ENCODE measurements at places on chromosomes 11 and 22. TPM values are rescaled to one million over a fixed set of nuclear protein-coding genes. Genes with fewer than 3 reads are reported as not detected.

DNA sequence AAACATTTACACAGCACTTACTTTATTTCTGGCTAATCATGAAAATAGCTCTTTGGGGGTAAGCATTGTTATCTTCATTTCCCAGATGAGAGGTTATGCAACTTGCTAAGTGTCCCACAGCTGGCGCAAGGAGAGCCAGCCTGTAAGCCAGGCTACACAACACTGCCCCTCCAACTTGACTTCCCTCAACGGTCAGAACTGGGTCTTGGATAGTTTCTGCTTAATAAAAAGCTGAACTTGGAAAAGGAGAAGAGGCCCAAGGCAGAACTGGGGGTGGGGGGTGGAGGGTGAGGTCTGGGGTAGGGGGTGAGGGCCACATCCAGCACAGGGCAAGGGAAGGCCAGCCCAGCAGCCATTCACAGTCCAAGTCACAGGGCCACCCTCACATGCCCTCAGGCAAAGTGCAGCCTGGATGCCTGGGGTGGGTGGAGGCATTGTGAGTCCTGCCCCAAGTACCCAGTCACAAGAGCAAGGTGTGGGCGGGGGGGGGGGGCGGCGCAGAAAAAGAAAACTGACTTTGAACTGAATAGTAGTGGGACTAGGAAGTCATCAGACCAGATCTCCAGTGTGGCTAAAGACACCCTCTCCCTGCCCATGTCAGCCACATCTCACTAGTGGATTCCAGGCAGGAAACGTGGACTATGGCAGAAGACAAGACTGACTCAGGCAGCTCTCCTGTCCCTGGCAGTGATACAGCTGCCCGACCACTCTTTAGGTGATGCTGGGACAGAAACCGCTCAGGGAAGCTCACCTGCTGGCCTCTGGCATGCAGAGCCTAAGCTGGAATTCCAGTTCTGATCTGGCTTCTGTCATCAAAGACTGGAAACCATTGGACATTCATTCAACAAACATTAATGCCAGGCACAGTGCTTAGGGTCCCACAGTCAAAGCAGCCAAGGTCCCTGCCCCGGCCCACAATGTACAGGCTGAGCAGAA is 52.4 kb downstream of the PACSIN2 start:
- no peak overlapping the region for H3K27ac ChIP-seq
- H3K4me1 ChIP-seq, result peaks cover 7% of the 10 kb centered on the region
- no peaks in the 10 kb centered on the region for H3K36me3 ChIP-seq
- H3K27me3 ChIP-seq, result no peaks in the 10 kb centered on the region
- no peak for DNase-seq
- no peak overlapping the region for H3K4me3 ChIP-seq

DNA sequence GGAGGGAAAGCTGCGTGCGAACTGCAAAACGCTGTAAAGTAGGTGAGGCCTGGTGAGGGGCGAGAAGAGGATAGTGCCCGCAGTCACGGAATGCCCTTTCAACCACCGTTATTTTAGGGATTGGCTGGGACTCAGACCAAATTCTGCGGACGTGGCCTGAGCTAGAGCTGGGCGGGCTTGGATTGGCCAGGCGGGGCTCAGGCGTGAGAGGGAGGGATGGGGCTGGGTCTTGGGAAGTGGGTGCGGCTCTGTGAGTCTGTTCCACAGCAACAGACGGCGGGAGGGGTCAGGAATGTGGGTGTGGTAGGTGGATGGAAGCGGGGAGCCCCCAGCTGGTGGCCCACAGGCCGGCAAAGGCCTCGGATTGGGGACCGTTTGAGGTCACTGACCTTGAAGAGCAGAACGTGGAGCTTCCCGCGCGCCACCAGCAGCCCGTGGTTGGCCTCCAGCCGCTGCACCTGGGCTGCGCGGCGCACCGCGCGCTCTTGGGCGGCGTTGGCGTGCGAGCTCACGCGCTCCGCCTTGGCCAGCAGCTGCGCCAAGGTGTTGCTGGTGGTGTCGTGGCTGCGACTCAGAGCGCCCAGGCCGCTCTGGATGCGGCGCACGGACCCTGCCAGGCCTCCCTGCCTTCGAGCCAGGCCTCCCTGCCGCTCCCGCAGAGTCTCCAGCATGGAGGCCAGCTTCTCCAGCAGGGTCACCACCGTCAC is 444 bp downstream of the CAVIN3 start:
- no peaks in the 10 kb centered on the region for H3K36me3 ChIP-seq
- H3K27ac ChIP-seq, result no peak overlapping the region
- H3K4me1 ChIP-seq, result peaks cover 9% of the 10 kb centered on the region
- peaks cover 1% of the 10 kb centered on the region for H3K27me3 ChIP-seq
- H3K4me3 ChIP-seq, result no peak overlapping the region

GRCh38 chr11:61697764-61698163 is 17.6 kb downstream of the DAGLA start:
- DNase-seq, result no peak
- H3K4me3 ChIP-seq, result no peak overlapping the region
- no peaks in the 10 kb centered on the region for H3K27me3 ChIP-seq
- H3K36me3 ChIP-seq, result no peaks in the 10 kb centered on the region
- peaks cover 74% of the 10 kb centered on the region for H3K4me1 ChIP-seq

- H3K27me3 ChIP-seq, result no peaks in the 10 kb centered on the region
- H3K4me3 ChIP-seq, result no peak overlapping the region
- DNase-seq, result no peak
- peaks cover 19% of the 10 kb centered on the region for H3K4me1 ChIP-seq
- no peaks in the 10 kb centered on the region for H3K36me3 ChIP-seq
Observed at GRCh38 chr11:109731451-109731850, 309.5 kb downstream of the C11orf87 start.

Gene H19
- not detected for total RNA-seq

Gene TESMIN
- total RNA-seq, result 30.2 TPM

DNA sequence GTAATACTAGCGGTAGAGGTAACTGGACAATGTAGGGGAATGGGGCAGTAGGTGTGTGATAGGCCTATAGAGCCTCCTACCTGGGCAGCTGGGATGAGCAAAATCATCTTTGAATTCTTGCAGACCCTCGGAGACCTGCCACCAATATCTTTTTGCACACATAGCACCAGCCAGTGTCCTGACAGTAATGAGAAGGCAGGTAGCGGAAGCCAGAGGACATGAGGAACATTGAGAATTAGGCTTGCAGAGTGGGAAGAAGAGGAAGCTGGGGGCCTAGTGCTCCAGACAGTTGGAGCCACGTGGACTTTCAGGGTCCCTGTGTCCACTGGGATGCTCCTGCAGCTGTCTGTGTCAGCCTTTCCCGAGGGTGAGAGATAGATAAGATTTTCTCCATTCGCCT is 17.2 kb upstream of the SYT13 start:
- peaks cover 58% of the 10 kb centered on the region for H3K27me3 ChIP-seq
- no peak overlapping the region for H3K4me3 ChIP-seq
- H3K36me3 ChIP-seq, result no peaks in the 10 kb centered on the region

GRCh38 chr11:113314389-113315301 is at the start of gene TTC12:
Gene TTC12 (plus strand): TSS chr11:113314583. CDS start chr11:113316258, 1,675 bp downstream.
- H3K4me3 ChIP-seq, result peak within 1 kb of the TSS; percentile 89
- H3K27ac ChIP-seq, result peak within 1 kb of the TSS; percentile 37
- peak; percentile 93 for DNase-seq
- H3K4me1 ChIP-seq, result peaks cover 19% of the 10 kb centered on the region

- DNase-seq, result no peak
- H3K27me3 ChIP-seq, result no peaks in the 10 kb centered on the region
- H3K4me3 ChIP-seq, result no peak overlapping the region
- peaks cover 21% of the 10 kb centered on the region for H3K36me3 ChIP-seq
Observed at GRCh38 chr11:65609229-65609628, 4.8 kb downstream of the MAP3K11 start.

DNA sequence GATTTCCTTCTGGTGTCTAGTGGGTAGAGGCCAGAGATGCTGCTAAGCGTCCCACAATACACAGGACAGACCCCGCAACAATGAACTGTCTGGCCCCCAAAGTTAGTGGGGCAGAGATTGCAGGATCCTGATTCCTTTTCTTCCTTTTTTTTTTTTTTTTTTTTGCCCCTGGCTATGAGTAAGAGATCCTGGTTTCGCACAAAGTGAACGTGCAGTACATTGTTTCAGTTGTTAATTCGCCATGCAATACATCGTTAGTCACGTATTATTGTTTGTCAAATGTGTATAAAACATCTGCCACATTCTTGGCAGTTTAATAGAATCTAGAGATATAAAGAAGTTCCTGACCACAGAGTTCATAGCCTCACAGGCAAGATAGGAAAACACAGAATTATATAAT is 20.2 kb downstream of the ST3GAL4 start:
- no peaks in the 10 kb centered on the region for H3K27me3 ChIP-seq
- no peak overlapping the region for H3K4me3 ChIP-seq
- H3K36me3 ChIP-seq, result no peaks in the 10 kb centered on the region
- H3K4me1 ChIP-seq, result peaks cover 33% of the 10 kb centered on the region
- DNase-seq, result peak; percentile 71
- H3K27ac ChIP-seq, result no peak overlapping the region

DNA sequence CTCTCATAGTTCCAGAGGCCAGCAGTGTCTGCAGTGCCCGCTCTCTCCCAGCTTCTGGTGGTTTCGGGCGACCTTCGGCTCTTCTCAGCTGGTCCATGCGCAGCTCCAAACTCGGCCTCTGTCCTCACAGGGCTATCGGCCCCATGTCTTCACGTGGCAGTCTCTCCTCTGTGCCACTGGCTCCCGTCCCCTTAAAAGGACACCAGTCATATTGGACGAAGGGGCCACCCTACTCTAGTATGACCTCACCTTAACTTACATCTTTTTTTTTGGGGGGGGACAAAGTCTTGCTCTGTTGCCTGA is 13.8 kb downstream of the LTO1 start:
- no peaks in the 10 kb centered on the region for H3K4me1 ChIP-seq
- no peak overlapping the region for H3K27ac ChIP-seq
- no peak overlapping the region for H3K4me3 ChIP-seq
- no peak for DNase-seq
- H3K36me3 ChIP-seq, result no peaks in the 10 kb centered on the region

DNA sequence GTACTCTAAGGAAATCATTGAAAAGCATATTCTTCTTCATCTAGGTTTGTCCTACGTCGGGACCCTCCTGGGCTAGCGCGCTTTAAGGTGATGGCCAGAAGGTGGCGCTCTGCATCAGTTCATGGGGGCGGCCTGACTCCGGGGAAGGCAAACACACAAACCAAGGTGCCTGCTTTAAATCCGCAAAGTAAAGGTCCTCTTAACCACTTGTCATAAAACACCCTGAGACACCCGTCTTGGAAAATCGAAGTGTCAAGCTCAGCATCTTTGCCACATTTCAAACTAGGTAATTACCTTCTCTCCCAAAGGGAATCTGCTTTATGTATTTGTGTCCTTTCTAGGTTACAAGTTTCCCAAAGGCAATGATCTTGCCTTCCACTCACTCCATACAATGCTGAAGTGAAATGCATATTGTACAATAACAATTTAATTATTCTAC is 33.9 kb downstream of the LMO2 start:
- H3K36me3 ChIP-seq, result no peaks in the 10 kb centered on the region
- H3K27ac ChIP-seq, result no peak overlapping the region
- peaks cover 48% of the 10 kb centered on the region for H3K27me3 ChIP-seq
- no peak overlapping the region for H3K4me3 ChIP-seq

Gene NRIP3
- total RNA-seq, result not detected

GRCh38 chr11:15775015-15775541 is 581.3 kb downstream of the SOX6 start:
- H3K36me3 ChIP-seq, result no peaks in the 10 kb centered on the region
- H3K27me3 ChIP-seq, result no peaks in the 10 kb centered on the region
- H3K4me1 ChIP-seq, result no peaks in the 10 kb centered on the region
- no peak for DNase-seq
- no peak overlapping the region for H3K27ac ChIP-seq

Data from PC-3 (cell line).